ENCODE measurements at places on chromosomes 3 and 15.

GRCh38 chr3:115709093-115709492, 85.8 kb downstream of the GAP43 start:
- no peak for DNase-seq

- DNase-seq = no peak
These were observed 2.2 kb downstream of the PLSCR1 start for GRCh38 chr3:146542179-146542578.

GRCh38 chr3:133836497-133837158, 31.0 kb downstream of the SRPRB start:
- DNase-seq = no peak

DNA sequence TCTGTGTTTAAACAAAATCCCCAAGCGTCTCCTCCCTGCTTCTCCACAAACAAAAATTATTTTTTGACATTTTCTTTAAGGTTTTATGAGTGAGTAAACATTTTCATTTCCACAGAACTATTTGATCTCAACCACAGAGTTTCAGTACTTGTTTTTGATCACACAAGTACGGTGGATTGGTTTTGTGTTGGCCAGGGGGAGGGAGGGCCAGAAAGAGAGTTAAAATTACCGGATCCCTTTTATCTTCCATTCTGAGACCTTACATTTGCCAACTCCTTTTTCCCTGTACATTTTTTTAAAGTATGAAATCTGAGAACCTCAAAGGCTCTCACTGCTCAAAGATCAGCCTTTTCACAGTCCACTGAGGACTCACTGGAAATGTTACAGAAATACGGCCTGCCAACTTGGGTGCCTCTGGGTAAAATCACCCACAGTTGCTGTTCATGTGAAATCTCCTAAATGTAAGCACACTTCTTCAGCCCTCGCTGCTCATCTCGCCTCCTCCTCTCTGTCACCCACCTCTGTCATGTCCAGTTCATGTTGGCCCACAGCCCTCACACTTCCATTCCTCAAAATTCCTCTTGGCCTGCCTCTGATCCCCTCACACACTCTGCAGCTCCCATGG, 1.7 kb downstream of the HOMER2 start:
- no peak for DNase-seq

GRCh38 chr3:68057637-68058320, 403.4 kb upstream of the SUCLG2 start:
- DNase-seq = no peak

GRCh38 chr15:78866803-78867202, 5.9 kb upstream of the MORF4L1 start:
- DNase-seq = no peak

- no peak for DNase-seq
These were observed 7.2 kb downstream of the ACAN start for GRCh38 chr15:88810446-88810845.

DNA sequence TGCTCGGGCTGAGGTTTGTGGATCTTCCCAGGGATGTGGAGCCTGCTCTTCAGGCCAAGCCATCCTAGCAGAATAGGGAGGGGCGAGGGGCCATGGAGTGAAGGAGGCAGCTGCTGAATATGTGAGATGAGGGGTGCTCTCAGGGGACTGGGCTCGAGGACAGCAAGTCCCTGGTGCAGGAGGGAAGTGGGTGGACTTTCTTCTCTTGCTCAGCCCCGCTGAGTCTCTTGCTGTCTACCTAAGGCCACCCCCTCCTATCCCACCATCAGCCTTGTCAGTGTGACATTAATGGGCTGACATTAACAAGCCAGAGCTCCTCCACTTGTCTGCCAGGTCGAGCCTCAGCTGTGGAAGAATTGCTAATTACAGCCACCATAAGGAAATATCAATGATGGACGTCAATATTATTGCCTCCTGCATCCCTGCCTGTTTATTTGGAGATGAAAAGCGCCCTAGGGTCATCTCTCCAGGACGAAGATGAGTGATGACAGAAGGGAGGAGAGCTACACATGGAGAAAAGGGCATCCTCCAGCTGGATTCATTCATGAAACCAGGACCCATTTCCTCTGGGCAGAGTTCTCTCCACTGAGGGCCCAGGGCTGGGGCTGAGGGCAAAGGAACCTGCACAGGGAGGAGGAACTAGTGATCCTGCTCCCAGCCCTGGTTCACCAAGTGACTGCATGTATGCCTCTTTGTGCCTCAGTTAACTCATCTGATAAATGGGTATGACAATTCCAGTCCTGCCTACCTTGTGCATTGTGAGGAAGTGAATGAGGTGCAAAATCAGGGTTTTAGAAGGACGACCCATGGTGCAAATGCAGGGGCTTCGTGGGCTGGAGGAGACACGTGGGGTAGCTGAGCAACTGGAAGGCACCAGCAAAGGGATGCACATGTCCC, 34.9 kb upstream of the LINGO1 start:
- DNase-seq = no peak

- DNase-seq = no peak
These were observed 397.7 kb downstream of the DIPK2A start for GRCh38 chr3:144369129-144369879.

- no peak for DNase-seq
These were observed 45.0 kb downstream of the GPR176 start for GRCh38 chr15:39874890-39875549.

GRCh38 chr3:164845739-164846138, 232.6 kb downstream of the SI start:
- no peak for DNase-seq

DNA sequence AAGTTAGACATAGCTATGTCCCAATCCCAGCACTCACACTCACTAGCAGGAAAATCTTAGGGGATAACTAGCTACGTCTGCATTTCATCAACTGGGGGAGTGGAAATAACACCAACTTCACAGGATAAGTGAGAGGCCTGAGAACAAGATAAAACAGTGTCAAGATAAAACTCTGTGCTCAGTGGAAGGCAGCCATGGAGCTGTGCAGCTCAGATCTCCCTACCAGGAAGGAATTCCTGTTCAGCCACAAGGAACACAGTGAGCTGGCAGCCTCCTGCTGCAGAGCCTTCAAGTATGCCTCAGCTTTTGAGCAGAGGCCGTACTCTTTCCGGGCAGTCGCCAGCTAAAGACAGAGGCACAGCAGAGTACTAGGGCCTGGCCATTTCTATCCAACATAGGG, 115.8 kb upstream of the TOPAZ1 start:
- DNase-seq = no peak

- DNase-seq = no peak
These were observed 179.4 kb downstream of the GBE1 start for GRCh38 chr3:81581966-81582599.

All from cortex of kidney (tissue), 1 donor.